AML-193 (cell line): ENCODE measurements at places on chromosomes 1 and 21.
A peak's percentile ranks its signal among the peaks of the same experiment; 100 is the strongest.

- no peak for DNase-seq
Observed at GRCh38 chr1:228158151-228159007, 7.2 kb upstream of the IBA57 start.

DNA sequence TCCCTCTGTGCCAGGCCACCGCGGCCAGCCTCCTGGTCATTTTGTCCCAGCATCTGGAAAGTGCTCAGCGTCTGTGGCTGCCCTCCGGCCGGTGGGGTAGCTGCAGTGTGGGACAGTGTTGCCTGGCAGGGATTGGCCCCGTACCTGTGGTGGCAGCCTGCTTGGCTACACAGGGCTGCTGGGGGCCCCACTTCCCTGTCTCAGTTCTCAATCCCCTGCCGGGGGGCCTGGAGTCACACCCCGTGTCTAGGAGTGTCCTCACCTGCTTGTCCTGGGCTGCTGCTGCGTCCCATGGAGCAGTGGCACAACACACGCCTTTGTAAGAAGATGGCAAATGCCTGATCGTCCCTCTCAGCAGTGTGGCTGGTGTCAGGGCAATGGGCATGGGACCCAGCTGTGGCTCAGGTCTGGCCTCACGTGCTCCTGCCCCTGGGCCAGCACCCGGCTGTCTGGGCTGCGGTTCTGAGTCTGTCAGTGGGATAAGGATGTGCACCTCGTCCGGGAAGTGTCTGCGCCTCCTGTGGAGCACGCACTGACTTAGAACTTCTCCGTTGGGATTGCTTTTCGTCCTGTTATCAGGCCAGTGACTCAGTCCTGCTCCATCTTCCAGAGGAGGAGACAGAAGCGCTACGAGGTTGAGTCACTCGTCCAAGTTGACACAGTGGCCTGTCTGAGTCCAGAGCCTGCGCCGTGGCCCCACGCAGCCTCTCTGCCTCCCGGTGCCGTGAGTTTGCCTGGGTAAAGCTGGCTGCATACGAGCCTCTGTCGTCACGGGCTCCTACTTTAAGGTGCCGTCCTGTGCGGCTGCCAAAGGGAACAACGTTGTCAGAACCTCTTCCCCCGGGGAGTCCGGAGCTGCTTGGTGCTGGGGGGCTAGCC is 41.0 kb downstream of the CRYAA start:
- no peak for DNase-seq

- no peak for DNase-seq
Observed at GRCh38 chr1:8813991-8814390, 3.4 kb downstream of the RERE start.

DNA sequence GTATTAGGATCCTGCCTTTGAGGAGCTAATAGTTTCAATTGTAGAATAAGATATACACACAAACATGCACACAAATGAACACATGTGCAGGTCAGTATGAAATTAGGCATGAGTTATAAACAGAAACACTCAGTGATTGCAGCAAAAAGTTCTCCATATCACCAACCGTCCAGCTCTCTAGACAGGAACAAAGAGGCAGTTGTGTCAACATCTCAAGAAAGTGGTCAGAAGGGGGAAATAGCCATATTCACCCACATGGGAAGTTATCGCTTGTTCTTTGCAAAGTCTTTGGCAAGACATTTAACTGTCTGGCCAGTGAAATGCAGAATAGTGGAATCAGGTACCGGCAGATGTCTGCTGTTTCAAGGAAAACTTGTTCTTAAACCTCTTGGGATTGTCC is 29.4 kb upstream of the PIGC start:
- peak; percentile 99 for DNase-seq

DNA sequence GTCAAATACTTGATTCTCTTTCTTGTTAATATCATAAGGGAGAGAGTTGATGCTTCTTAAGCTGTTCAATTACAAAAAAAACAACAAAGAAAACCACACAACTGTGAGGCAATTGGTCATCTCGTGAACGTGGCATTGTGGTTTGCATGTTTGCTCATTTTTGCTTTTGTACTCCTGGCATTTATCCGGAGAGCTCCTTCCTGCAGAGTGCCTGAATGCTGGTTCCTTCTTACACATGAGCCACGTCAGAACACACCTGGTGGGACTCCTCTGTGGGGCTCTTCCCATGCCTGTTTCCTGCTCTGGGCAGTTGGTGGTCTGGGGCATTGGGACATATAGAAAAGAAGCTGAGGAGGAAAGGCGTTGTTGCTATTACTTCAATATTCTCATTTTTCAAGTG is 25.7 kb downstream of the KCNK1 start:
- DNase-seq: no peak

- DNase-seq: no peak
Observed at GRCh38 chr1:11150326-11150725, 38.8 kb upstream of the ANGPTL7 start.

DNA sequence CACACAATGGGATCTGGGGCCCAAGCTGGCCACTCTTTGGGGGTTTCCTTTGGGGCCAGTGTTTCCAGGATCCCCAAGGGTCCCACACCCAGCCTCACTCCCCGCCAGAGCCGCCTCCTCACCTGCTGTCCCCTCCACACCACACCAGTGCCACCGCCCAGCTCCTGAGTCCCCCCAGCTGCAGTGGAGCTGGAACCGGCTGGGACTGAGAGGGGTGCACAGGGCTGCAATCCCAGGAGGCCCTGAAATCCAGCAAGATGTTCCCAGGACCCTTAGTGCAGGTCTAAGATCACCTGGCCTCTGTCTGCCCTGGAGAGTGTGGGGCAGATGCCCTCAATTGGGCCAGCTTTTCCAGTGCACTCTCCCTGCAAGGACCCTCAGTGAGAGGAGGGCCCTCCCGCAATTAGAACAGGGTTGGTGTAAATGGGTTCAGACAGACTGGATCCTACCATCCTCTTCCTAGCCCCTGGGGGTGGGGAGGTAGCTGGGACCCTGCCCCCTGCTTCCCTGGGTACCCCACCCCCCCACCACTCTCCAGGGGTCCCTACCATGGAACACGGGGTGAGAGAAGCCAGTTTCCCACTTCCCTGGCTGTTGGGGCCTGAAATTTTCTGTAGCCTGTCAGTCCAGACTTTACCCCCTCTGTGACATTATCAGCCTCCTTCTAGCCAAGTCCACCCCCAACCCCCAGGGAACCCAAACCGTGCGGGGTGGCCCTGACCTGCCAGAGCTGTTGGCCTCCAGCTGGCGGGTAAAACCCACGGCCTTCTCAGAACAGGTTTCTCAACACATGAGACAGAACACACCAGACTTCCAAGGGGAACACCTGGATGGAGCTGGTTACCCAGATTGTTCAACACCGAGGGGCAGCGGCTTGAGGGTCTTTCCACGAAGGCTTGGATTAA is 7.0 kb downstream of the KRTAP10-12 start:
- no peak for DNase-seq

- no peak for DNase-seq
Observed at GRCh38 chr1:62905309-62905708, 121.4 kb downstream of the ATG4C start.

- no peak for DNase-seq
Observed at GRCh38 chr1:214316593-214316992, 35.6 kb downstream of the SMYD2 start.

- DNase-seq: no peak
Observed at GRCh38 chr1:227894831-227895451, 52.8 kb downstream of the WNT9A start.

- no peak for DNase-seq
Observed at GRCh38 chr1:6880951-6881690, 95.9 kb downstream of the CAMTA1 start.
